Stimulated activated CD8-positive, alpha-beta memory T cell treated with anti-CD3 and anti-CD28 coated beads, Interleukin-4, amount 100 ng/mL, for 1 hour (primary cell): ENCODE measurements at places on chromosomes 2 and 18.

GRCh38 chr2:76197842-76198448 is 487.2 kb upstream of the GCFC2 start:
- no peak for DNase-seq

- no peak for DNase-seq
Observed at GRCh38 chr2:70360661-70361270, 58.9 kb upstream of the FAM136A start.

DNA sequence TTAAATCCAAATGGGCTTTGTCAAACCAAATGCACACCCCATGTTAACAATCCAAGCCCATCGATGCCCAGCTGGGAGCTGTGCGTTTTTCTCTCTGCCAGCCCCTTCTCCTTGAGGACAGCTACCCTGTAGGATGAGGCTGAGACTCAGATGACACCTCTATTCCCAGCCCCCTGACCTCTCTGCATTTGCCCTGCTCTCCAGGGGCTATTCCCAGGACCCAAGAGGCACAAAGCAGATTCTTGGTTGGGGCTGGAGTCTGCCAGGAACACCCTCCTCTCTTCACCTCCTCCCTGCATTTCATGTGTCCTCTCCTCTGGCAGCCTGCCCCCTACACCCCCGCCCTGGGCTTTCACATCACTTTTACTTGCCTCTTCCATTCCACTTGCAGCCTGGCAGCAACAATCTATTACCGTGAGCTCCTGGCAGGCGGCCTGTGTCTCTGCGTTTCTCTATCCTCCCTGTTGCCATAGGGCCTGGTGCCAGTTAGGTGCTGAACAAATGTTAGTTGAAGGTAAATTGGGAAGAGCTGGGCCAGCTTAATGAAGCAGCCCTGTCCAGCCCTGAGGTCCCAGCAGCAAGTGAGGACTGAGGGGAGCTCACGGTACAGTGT is 51.8 kb downstream of the ADD2 start:
- DNase-seq: no peak

- DNase-seq: no peak
Observed at GRCh38 chr2:95073856-95074662, 47.5 kb downstream of the MRPS5 start.
